ENCODE measurements at places on chromosomes 5 and 9.

DNA sequence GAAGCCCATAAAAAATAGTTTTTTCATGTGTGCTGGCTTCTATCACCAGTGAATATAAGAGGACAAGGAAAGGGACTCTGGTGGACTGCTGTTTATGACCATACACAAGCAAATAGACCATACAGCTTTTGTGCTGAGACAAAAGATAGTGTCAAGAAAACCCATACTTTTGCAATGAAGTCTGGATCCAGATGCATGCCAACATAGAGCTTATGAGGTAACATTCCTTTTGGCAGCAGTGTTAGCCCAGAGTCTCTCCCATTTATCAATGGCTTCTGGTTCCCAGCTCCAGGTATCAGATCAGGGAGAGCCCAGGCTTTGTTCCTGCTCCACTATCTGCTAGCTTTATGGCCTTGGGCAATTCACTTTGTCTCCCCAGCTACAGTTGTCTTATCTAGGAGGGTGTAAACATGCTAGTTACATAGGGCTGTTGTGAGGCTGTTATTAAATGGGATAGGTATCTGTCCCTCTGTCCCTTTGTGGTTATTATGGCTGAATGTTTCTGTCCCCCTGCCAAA is 55.6 kb downstream of the CCDC192 start:
- no peak for DNase-seq

DNA sequence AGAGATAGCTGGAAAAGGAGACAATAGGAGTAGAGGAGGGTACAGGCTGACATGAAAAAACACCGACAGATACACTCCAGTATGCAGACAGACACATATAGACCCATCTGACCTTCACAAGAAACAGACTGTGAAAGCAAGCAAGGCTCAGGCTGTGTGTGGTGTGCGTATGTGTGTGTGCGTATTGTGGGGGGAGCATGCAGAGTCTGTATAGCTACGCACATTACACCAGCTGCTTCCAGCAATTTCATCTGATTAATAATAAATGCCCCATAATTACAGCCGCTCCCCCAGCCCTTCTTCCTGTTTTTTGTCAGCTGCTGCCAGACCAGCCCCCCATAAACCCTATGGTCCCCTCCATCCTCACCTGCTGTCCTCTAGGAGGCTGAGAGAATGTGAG is 6.7 kb downstream of the CNTFR start:
- DNase-seq = no peak

GRCh38 chr5:143923634-143924266 is 111.8 kb downstream of the HMHB1 start:
- no peak for DNase-seq

- no peak for DNase-seq
Measured at GRCh38 chr5:149961186-149961685, 678 bp downstream of the SLC26A2 start.

- DNase-seq = no peak
Measured at GRCh38 chr9:130672933-130673615, 8.7 kb downstream of the PRDM12 start.

- DNase-seq = no peak
Measured at GRCh38 chr5:118366429-118366828, 621.9 kb downstream of the DTWD2 start.

DNA sequence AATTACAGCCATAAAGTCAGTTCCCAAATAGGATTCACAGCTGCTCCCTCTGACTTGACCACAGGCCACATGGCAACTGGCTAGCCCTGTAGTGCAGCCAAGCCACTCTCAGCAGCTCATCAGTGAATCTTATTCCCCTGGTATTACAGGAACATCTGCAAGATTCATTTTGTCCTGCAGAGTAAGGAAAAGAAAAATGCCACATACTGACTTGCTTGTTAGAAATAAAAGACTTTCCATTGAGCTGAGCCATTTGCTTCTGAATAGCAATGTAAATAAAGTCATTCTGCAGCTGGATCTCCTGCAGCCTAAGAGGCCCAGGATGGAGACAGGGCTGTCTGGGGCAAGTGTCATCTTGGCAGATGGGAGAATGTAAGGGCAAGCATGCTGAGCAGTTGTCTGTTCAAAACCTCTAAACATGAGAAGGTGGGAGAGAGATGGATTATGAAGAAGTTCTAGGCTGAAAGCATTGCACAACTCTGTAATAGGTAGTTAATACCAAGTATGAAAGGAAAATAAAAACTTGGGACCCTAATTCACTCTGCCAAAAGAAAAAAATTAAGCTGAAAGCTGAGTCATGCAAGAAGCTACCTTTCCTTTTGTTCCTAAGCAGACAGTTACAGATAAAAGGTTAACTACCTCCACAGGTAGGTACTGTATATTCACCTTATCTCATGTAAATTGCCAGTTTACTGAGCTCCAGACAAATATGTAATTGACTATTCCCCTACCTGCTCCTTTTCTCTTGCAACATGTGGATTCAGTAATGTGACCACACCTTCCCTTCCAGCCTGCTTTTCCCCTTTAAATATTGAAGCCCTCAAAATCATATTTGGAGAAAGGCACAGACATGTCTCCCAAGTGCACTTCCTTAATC is 244.4 kb upstream of the RAI14 start:
- no peak for DNase-seq

DNA sequence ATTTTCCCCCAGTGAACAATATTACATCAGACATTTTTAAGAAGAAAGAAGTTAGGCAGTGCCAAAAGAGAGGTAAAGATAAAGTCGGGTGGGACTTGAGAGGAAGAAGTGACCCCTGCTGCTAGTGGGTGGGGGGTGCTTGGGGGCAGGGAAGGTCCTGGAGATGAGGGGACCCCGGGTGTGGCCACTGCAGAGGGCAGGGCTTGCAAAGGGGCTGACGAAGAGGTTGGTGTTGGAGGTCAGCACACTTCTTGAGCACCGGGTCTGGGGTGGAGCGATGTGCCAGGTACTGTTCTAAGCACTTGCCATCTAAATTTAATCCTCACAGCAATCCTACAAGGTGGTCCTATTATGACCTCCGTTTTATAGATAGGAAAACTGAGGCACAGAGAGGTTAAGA is 62.0 kb downstream of the AMBP start:
- no peak for DNase-seq

DNA sequence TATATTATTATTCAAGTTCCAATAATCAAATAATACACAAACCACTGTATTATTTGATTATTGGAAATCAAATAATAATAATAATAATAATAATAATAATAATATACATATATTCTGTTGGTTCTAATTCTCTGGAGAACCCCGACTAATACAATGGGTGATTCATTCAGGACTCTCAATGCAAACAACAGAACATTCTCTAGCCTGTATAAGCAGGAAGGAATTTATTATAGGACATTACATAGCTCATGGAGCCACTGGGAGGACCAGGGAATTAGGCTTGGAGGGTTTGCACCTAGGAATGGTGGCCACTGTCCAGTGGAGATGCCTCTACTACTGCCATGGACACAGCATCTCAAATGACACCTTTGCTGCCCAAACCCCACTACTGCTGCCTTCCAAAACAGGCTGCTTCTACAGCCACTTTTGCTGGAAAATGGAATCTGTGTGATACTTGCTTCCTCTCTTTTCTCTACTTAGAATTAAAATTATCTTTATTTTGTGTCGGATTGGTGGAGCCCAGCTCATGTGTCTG is 25.9 kb downstream of the PTGS1 start:
- DNase-seq = no peak

DNA sequence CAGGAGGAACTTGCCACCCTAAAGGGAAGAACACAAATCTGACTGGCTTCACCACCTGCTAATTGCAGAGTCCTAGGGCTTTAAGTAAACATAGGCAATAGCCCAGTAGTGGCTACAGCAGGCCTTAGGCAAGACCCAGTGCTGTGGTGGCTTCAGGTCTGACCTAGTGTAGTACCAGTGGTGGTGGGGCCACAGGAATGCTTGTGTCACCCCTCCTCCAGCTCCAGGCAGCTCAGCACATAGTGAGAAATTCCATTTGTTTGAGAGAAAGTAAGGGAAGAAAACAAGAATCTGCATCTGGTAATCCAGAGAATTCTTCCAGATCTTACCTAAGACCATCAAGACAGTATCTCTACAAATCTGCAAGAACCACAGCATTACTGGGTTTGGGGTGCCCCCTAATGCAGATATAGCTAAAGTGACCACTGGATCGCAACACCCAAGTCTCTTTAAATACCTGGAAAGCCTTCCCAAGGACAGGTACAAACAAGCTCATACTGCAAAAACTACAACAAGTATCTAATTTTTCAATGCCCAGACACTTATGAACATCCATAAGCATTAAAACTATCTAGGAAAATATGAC is 102.6 kb upstream of the TRPM3 start:
- no peak for DNase-seq

DNA sequence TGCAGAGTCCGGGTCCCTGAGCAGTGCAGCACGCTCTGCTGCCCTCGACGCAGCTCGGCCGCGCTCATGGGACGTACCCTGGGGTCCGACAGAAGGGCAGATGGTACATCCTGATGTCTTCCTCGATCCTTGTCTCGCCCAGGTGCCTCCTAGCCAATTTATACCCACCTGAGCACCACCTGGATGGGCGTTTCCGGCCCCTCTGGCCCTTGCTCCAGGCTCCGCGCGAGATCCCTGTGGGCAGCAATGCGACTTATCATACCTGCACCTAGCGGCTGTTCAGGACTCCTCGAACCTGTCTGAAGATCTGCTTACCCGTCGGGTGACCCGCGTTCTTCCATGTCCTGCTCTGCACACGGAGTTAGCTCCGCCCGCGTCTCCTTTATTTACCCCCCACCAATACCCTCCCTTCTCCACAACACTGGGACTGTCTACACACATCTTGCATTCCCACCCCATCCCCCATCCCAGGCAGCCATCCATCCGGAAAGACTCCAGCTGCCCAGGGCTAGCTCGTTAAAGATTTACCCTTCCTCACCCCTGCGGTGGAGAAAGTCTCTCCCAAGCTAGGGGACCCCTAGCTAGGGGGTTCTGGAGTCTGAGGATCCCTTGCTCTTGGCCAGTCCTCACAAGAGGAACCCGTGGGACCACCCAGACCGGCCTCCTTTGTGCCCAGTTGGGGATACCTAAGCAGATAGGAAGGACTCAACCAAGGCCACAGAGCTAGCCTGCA is at the start of gene KIF12:
KIF12 (minus strand) TSS at position 357 of the 733 bp plus-strand sequence; CDS start at position 341, 16 bp downstream.
- DNase-seq = no peak
